ENCODE measurements at places on chromosomes 1 and 21.

GRCh38 chr1:35278886-35279554 is 10.5 kb downstream of the ZMYM4 start:
- no peak for DNase-seq

- no peak for DNase-seq
Observed at GRCh38 chr1:229268505-229268904, 2.4 kb upstream of the RAB4A start.

DNA sequence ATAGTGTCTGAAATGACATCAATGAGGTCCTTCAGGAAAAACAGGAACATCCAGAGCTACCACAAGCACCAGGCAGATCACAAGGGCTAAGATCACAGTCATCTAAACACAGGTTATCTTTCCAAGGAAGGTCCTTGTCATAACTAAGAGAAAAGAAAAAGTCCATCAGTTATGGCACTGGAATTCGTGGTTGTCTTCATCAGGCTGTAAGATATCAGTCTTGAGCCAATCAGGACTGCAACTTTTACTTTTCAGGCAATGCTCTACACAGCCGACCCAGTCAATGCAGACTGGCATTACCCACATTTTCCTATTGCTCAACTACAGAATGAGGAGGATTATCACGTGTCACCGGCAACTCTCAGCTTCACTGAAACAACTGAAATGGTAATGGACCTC is 26.4 kb downstream of the SORT1 start:
- DNase-seq: no peak

GRCh38 chr1:86823821-86824500 is 90.0 kb downstream of the SELENOF start:
- DNase-seq: no peak

GRCh38 chr1:89873770-89874169 is 52.9 kb downstream of the LRRC8D start:
- no peak for DNase-seq

GRCh38 chr1:55252942-55253589 is 37.9 kb upstream of the USP24 start:
- DNase-seq: no peak

DNA sequence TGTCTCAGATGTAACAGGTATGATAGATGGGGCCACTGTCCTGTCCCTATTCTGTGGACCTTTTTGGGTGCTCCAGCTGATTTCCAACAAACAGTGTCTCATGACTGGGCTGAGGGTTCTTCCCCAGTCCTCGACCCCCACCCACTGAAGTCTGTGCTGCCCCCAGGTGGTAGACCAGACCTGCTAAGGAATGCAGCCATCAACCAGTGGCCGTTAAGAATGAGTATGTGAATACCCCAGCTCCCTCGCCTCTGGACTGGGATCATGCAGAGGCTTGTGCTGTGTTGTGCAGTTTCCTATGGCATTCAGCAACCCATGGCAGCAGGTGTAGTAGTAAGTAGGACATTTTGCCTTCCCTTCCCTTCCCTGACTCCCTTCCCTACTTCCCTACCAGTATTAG is 183.1 kb upstream of the KAZN start:
- no peak for DNase-seq

DNA sequence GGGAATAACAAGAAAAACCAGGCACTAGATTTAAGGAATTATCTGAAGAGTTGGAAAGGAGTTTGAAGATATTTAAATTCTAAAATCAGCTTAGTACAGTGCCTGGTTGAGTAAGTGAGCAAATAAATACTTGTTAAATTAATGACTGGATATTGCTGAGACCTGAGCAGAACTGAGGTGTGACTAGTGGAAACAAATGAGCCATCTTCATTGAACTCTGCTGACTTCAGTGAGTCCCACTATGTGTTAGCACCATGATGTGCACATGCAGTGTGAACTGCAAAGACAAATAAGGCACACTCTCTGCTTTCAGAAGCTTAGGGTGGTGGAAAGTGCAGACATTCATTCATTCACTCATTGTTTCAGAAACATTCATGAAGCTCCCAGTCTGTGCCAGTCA is 48.7 kb downstream of the ELAPOR1 start:
- no peak for DNase-seq

- DNase-seq: no peak
Observed at GRCh38 chr1:244327533-244327932, 124.2 kb downstream of the ADSS2 start.

DNA sequence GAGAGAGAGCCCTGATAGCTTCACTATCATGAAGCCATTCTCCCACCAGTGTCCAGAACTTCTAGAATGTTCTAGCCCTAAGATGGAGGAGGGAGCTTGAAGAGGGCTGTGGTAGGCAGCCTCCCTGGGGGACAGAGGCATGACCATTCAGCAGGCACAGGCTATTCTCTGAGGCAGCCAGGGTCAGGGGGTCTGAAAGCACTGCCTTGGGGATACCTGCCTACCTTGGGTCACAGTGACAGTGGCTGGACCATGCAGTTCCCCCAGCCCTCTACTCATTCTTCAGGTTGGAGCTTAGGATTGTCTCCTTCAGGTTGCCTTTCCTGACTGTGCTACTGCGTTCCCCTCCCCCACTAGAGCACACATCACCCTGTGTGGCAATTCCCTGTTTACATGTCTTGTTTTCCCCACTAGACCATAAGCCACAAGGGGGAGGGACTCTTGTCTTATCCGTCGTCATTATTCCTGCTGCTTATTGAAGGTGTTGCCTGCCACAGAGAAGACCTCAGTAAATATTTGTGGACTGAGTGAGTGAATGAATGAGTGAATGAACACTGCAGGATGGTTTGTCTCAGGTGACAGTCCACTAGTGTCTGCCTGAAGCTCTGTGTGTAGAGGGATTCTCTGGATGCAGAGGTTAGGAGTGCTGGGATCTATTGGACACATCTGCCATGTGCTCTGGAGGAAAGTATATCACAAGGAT is 5.2 kb downstream of the ZDHHC18 start:
- no peak for DNase-seq

GRCh38 chr1:5513846-5514526 is 478.2 kb downstream of the NPHP4 start:
- DNase-seq: no peak

GRCh38 chr21:26179501-26179900 is 8.9 kb upstream of the APP start:
- DNase-seq: no peak

DNA sequence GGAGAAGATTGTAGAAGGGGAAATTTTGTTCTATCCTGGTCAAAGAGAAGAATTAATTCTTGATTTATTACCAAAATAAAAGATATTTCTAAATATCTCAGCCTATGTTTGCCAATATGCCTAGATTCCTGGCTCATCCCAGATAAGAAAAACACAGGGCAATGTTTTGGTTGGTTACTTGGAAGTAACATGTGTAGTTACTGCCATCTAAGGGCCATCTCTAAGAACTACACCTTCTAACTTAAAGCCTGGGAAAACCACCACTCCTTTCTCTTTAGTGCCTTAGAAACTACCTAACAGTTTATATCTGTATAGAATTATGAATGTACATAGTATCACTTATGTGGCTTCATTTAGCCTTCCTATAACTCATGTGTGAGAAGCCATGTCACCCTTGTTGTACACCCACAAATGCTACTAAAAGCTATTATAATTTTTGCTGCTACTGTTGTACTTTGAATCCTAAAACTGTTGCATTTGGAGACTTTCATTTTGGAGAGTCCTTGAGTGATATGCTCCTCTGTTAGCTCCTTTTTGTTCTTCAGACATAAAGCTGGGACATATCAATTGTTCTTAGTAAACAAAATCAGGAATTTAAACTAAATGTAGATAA is 4.5 kb downstream of the AIM2 start:
- DNase-seq: no peak

GRCh38 chr1:214637722-214638458 is 34.9 kb downstream of the CENPF start:
- DNase-seq: no peak

GRCh38 chr1:67532452-67533216 is 102.4 kb upstream of the SERBP1 start:
- DNase-seq: no peak

DNA sequence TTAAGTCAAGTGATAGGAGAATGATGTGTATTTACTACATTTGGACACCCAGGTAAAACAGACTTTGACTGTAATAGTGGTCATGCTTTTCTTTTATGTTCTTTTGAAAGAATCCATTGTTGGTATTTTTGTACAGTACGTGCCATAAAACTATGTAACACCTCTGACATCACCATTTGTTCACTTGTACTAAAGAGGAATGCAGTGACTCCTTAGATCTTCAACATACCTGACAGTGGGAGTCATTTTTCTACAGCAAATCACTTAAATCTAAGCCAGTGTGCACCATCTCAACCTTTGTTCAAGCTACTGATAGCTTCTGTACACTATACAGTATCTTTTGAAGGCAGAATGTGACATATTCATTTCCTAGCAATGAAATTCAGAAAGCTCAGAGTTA is 6.3 kb upstream of the PLD5 start:
- no peak for DNase-seq

DNA sequence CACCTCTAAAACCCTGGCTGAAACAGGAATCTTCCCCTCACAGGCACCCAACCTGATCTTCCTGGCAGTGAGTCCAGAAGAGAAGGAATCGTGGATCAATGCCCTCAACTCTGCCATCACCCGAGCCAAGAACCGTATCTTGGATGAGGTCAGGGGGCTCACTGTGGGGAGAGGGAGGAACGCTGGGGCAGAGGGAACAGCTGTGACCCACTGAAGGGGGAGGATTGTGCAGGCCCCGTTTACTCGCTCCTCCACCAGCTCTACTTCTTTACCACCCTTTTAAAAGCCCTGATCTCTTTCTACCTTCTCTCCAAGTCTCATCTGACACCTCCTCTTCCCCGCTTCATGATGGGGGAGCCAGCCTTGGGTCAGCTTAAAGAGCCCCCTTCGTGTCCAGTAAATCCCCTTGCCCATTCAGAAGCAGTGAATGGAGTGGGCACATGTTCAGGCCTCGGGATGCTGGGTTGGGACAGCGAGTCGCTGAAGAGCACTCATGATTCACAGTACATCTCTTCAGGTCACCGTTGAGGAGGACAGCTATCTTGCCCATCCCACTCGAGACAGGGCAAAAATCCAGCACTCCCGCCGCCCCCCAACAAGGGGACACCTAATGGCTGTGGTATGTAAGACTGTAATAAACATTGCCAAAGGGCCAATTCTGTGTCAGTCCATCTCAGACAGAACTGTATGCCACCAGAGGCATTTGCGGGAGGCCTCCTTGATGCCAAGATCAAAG is 7.3 kb downstream of the PLEKHO1 start:
- DNase-seq: no peak

GRCh38 chr1:188194916-188195315 is 1366.2 kb downstream of the PLA2G4A start:
- no peak for DNase-seq

DNA sequence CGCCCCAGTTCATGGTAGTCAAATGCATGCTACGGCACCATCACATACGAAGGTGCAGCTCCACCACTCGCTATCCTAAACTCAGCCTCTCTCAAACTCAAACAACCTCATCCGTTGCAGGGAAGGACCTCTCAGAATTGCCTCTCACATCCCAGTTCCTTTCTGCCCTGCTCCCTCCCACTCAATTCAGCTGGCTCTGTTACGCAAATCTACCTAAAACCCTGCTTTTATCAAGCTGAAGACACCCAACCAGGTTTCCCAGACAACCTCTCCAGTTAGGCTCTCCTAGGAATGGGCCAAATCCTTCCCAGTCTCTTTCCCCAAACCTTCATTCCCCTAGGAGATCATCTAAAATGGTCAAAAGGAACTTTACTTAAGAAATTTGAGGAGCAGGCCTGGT is 62.9 kb downstream of the CLSTN1 start:
- no peak for DNase-seq
